CD4-positive, alpha-beta T cell (primary cell): ENCODE measurements at places on chromosomes 2 and 18.

GRCh38 chr18:58221060-58221725 is 177.2 kb downstream of the NEDD4L start:
- DNase-seq, result no peak

DNA sequence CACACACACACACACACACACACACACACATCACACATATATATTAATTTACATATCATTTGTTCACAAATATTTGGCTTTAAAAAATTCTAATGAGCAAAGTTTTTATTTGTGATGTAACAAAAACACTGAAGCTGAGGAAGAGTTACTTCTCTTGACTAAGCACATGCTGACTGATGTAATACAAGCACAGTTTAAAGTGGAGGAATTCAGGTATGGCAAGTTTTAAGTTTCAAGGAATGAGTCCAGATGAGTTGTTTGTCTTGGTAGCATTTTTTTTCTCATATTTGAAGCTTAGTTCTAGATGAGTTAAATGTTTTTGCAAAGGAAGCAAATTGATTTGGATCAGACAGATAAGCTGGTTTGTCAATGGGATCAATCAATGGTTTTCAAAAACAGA is 20.2 kb upstream of the CALCRL start:
- no peak for DNase-seq

- no peak for DNase-seq
Measured at GRCh38 chr2:11560806-11561205, 27.0 kb downstream of the GREB1 start.

DNA sequence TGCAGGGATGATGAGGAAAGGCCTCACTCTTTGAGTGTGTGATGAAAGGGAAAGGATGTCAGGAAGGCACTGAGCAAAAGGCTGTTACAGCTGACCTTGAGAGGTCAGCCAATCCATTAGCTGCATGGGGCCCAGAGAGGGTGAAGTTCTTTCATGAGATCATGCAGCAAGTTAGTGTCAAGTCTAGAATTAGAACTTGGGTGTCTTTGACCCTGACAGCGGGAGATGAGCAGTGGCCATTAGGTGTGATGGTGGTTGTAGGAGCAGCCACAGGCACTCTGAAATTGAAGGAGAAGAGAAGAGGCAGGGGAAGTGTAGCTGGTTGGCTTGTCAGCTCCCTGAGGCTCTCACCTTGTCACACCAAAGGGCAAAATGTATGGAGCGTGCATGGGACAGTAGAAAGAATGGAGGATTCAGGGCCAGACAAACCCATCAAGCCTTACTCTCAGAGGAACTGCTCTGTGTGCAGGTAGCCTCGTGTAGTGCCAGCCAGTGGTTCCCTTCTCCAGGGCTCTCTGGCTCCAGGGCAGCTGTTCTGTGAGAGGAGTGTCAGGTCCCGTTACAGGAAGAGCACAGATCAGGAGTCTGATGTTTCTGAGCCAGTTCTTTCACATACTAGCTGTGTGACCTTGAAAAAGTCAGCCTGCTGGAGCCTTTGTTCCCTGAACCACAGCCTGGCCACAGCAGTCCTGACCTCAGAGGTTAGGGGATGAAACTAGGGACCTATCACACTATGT is 35.9 kb downstream of the MAP4K4 start:
- no peak for DNase-seq

- DNase-seq, result no peak
Measured at GRCh38 chr2:230155359-230155758, 64.4 kb downstream of the SP110 start.

- DNase-seq, result no peak
Measured at GRCh38 chr2:187936228-187936627, 355.4 kb upstream of the GULP1 start.

- no peak for DNase-seq
Measured at GRCh38 chr18:44816477-44816876, 135.8 kb downstream of the SETBP1 start.

GRCh38 chr2:203889944-203890343 is 22.4 kb downstream of the CTLA4 start:
- DNase-seq, result no peak

DNA sequence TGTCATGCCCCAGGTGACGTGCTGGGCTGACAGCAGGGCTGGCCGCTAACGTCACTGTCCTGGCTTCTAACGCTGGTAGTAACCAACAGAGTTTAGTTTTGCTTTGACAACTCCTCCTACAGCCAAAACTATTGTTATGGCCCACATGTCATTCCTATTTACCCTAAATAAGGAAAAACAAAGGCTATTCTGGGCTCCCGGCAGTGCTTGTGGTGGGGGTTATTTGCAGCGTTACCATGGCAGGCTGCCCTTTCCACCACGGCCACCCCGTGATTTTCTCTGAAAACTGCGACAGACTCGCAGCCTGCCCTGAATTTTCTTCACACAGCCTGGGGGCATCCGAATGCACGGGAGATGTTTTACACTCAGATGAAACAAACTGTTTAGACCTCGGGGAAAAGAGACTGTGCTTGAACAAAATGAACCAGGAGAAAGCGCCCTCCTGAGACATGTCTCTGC is 115.2 kb downstream of the FAM210A start:
- DNase-seq, result peak; percentile 43

DNA sequence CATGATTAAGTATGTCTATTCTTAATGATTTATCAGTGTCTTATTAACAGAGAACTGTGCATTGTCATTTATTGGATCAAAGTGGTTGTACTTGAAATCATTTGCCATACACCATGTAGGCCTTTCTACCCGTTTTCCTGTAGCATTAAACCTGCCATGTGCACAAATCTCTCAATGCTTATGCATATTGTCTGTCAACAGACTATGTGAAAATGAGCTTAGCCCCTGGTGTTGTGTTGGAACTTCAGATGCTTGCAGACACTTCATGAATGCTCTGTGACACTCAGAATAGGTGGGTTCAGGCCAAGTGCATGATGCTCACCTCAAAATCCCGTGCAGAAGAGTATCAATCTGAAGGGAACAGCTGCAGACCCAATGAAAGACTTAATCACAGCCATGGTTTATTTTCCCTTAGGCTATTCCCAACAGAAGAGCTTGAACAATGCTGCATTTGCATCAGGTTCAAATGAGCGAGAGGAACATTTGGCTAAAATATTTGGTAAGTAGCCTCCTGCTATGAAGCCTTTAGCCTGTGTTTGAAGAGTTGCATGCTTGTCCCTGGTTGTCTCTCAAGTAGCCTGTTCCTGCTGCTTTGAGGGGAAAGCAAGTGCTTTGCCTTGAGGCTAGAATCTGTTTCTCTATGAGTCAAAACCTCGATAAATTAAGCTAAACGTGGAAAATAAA is 6.1 kb downstream of the C2orf92 start:
- DNase-seq, result no peak

DNA sequence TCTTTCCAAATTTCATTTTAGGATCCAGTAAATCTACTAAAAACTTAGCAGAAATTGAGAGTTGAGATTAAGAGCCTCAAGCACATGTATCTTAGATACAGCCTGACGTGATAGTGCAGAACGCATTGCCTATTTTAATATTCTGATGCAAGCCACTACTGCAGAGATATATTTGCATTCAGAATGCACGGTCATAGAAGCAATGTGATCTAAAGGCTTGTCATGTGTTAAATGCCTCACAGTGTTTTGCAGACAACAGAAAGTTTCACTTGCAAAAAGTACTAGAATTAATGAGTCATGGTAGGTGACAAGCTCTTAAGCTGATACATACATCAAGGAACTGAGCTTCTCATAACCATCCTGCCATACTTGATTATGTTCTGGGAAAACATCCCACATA is 886.7 kb upstream of the CHAC2 start:
- no peak for DNase-seq

DNA sequence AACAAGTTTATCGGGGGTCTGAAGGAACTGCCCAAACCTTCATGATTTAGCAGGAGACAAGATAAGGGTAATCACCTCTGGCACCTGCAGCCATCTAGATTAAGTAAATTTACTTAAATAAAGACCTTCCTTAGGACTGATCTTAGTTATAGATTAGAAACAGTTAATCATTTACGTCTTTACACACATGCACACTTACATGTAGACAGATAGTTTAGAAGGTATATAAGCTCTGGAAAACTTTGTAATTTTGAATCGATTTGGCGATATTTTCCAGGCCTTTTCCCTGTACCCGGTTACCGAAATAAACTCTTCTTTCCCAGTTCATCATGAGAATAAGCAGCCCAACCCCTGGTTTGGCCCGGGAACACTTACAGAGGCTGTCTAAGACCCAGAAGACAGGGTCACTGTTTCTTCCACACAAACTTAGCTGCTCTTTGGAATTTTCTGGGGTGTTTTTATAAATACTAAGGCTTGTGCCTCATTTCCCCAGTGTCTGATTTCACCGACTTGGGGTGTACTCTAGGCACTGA is 560 bp upstream of the SKA1 start:
- no peak for DNase-seq

DNA sequence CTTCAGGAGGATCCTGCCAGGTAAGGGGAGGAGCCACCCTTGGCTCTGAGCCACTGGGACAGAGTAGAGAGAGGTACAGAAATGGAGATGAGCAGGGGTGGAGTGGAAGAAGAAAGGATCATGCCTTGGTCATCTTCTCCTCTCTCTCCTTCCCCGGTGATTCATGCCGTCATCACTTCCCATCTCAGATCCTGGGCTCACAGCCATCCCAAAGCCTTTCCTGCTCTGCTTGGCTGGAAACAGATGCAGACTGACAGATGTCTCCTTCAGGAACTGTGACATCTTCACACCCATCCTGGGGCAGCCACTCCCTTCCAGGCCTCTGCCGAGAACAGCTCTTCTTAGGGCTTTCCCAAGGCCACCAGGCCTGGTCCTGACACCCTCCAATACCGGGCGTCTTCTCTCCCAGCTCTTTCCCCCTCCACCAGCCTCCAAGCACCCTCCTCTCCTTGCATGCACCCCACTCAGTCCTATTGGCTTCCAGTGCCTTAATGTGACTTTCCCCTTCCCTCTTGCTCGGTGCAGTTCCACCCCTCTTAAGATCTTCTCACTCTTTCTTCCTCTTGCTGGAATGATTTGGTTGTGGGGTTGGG is 58.3 kb upstream of the TNP1 start:
- no peak for DNase-seq

DNA sequence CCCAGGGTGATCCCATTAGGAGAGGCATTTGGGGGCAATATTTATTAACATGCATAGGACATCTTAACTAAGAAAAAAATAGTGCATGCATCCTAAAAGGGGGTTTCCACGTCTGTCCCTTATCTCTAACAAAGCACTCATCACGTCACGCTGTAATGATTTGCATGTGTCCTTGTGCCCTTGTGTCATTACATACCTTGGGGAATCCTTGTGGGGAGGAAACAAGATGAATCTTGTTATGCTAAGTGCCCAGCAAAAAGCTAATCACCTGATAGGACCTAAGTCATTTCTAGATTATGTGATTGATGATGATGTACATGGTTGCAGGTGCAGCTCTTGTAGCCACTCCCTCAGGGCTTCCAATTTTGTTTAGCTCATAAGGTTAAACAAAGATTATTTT is 250.9 kb downstream of the FBXO15 start:
- no peak for DNase-seq

DNA sequence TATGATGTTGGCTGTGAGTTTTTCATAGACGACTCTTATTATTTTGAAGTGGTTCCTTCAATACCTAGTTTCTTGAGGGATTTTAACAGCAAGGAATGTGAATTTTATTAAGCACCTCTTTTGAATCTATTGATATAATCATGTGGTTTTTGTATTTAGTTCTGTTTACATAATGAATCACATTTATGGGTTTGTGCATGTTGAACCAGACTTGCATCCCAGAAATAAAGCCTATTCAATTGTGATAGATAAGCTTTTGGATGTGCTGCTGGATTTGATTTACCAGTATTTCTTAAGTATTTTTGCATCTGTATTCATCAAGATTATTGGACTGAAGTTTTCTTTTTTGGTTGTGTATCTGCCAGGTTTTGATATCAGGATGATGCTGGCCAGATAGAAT is 131.6 kb upstream of the SCN7A start:
- DNase-seq, result no peak

DNA sequence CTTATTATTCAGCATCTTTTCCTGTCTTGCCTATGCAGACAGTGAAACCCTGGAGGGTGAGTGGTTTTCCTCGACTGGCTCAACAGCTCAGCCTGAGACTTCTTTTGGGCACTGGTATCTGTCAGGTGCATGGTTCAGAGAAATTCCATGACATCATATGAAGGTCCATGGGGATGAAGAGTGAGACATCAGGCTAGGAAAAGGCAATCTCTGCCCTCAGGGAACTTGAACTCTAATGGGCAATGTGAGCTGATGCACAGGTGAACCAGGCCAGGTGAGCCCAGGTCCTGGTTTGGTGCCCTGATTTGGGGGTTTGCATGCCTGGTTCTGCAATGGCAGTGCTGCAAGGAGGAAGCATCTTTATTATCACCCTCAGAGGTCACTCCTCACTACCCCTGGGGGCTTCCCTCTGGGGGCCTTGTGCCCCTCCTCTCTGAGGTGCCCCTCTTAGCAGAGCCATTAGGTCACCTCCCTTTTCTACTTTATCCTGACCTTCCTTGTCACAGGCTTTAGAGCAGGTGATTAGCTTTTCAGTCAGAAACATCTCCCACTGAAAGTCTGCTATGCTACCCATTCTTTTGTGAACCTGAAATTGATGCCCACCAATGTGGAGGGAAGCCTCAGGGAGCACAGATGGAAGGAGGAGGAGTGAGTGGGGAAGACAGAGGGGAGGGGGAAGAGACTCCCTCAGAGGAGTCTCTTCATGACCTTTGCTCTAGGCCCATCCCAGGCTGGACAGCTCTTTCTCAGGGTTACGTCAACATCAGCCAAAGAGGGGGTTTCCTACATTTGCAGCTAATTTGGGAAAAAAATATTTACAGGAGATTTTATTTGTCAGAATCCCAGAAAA is 47.3 kb downstream of the MERTK start:
- DNase-seq, result no peak

- no peak for DNase-seq
Measured at GRCh38 chr18:26532367-26533340, 15.7 kb downstream of the KCTD1 start.

DNA sequence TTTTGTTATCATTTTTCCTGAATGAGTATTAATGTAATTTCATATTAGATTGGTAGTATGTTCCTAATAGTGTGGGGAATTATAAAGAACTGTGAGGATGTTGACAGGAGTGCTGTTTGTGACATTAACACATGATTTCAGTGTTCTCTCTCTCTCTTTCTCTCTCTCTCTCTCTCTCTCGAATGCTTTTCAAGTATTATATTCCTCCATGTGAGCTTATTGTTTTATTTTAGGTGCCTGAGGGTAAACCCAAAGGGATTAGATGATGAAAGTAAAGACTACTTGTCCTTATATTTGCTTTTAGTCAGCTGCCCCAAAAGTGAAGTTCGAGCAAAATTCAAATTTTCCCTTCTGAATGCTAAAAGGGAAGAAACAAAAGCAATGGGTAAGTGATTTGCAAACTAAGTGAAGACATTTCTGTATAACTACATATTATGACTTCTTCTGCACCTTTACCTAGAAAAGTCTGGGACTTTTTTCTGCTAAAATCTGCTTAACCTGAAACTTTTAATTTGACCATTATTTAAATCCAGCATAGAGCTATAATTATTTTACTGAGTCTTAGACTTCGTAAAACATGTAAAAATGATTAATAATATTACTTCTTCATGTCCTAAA is 49.2 kb downstream of the SPOPL start:
- no peak for DNase-seq
